Placental epithelial cell (primary cell): ENCODE measurements at places on chromosomes 3 and 15. TPM values are rescaled to one million over a fixed set of nuclear protein-coding genes. Genes with fewer than 3 reads are reported as not detected.

BOC gene
- total RNA-seq, result 5.2 and 15.7 TPM in 2 replicates

GUCA1C gene
- not detected in 2 replicates for total RNA-seq

PLXND1 gene
- total RNA-seq, result 51.8 and 95.2 TPM in 2 replicates

SCN5A gene
- 1.3 and 2.0 TPM in 2 replicates for total RNA-seq

TM4SF4 gene
- total RNA-seq, result not detected in 2 replicates

FBXO22 gene
- total RNA-seq, result 22.4 and 48.3 TPM in 2 replicates

PBRM1 gene
- 70.3 and 83.8 TPM in 2 replicates for total RNA-seq

LSMEM2 gene
- not detected in 2 replicates for total RNA-seq

DOCK3 gene
- 1.5 and 1.6 TPM in 2 replicates for total RNA-seq

GOLGA8J gene
- not detected in 2 replicates for total RNA-seq

ACKR4 gene
- not detected in 2 replicates for total RNA-seq

WNT5A gene
- 2,076 and 2,720 TPM in 2 replicates for total RNA-seq

PPP2R3A gene
- 55.0 and 63.3 TPM in 2 replicates for total RNA-seq

MFN1 gene
- total RNA-seq, result 38.1 and 45.5 TPM in 2 replicates

CSNK1G1 gene
- 25.5 and 29.4 TPM in 2 replicates for total RNA-seq
